ENCODE measurements at places on chromosomes 2 and 18.

DNA sequence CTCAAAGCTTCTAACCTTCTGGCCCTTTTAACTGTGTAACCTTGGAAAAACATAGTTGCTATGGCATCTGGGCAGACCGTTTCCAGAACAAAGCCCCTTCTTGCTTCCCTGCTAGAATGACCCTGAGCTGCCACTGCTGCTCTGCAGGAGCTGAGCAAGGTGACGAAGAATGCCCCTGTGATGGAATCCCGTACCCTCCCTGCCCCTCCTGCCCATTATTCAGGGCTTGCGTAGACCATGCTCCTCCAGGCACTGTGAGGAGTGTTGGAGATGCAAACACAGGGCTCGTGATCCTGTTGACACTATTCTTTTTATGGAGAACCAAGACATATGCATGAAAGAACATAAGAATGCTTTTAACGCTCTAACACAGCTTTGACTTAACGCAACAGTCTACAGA, 191.1 kb downstream of the CDH2 start:
- no peak for DNase-seq

GRCh38 chr2:71846669-71847291, 300.9 kb downstream of the CYP26B1 start:
- no peak for DNase-seq

DNA sequence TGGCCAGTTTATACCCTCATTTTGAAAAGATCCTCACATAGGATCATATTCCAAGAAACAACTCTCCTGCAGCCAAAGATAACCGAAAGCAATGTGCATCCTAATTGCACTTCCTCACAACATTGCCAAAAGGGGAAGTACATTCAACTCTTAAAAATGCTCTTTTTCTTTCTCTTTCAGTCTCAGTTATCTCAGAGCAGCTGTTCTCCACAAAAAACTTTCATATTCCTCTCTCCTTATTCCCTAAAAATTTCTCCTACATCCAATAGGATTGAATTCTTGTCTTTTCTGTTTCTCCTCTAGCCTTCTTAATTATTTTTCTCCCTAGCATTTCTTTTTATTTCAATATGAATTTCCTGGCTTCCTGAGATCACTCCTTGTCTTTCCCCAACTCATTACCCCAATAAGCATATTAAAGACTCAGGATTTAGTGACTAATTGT, 7.4 kb upstream of the VRK2 start:
- no peak for DNase-seq

DNA sequence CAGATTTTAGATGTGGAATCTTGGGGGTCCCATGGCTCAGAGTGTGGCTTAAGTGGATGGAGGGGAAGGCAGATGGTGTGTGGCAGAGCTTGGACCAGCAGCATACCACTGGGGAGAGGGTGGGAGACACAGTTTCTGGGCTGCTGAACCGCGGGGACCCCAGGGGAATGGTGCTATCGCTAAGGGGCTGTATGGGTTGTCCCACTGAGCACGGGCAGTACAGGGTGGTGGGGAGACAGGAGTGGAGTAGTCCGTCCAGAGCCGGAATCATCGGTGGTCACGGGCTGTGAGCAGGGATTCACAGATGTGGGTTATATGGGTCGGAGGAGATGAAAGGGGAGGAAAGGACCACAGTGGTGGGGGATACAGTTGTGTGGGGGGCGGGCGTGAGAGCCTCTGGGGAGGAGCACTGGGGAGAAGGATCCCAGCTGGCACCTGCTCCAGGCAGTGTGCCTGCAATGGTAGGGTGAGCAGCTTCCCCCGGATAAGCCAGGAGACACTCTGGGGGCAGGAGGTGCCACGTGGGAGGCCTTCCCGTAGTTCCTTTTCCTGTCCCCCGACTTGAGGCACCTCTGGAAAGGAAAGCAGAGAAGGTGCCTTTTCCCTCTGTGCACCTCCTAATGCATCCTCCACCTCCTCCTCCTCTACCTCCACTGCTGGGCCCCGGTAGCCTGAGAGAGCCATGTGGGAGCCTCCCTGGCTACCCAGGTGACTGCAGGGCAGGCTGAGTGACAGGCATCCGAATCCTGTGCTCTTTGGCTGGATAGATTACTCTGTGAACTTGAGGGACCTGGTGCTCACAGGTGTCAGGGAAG, 24.9 kb downstream of the IGFBP5 start:
- DNase-seq, result no peak

GRCh38 chr18:37565977-37566478, 430 bp upstream of the CELF4 start:
- no peak for DNase-seq

- no peak for DNase-seq
These were observed 72.5 kb downstream of the XIRP2 start for GRCh38 chr2:166960702-166961270.

- DNase-seq, result no peak
These were observed 19.1 kb downstream of the IL1R2 start for GRCh38 chr2:102010902-102011301.

DNA sequence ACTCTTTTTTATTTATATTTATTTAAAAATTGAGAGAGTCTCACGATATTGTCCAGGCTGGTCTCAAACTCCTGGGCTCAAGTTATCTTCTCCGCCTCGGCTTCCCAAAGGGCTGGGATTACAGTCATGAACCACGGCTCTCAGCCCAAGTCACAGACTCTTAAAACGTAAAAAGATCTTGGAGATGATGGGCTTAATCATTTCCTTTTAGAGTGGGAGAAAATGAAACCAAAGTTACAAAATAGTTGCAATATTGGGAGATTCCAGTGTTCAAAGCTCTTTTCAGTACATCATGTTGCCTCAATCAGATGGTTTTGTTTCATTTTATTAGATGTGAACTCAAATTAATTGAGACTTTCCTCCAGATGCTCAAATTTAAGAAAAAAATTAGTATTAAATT, 151.4 kb upstream of the XPO1 start:
- DNase-seq, result no peak

- DNase-seq, result no peak
These were observed 314.0 kb downstream of the TMX3 start for GRCh38 chr18:68400889-68401288.
